ENCODE measurements at places on chromosomes 13 and 19.

DNA sequence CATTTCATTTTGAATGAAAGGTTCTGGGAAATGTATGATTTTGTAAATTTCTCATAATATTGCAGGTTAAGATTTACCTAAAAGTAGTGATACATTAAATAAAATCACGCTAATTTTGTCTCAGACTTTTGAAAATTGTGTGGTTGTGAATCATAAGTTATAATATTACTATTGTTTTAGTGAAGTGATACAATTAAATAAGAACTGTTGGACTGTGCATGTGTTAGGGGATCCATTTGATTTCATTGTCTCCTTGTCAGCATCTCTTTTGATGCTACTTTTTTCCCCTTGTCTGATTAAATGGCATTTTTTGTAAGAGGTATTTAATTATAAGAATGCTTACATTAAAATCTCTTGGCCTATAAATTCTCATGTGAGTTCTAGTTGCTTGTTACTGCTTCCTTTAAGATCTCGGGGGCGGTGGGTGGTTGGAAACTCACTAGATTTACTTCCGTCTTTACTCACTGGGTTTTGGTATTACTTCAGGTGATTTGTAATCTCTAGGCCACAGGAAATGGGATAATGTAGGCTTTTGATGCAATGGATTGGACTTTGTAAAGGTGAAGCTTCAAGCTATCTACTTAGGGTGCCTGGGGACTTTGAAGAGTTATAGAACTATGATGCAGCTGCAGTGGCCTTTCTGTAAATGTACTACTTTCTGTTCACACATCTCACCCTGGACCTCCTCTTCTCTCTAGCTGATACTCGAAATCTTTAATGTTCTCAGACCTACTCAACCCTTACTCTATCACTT, 66.5 kb downstream of the PAN3 start:
- no peak for DNase-seq

DNA sequence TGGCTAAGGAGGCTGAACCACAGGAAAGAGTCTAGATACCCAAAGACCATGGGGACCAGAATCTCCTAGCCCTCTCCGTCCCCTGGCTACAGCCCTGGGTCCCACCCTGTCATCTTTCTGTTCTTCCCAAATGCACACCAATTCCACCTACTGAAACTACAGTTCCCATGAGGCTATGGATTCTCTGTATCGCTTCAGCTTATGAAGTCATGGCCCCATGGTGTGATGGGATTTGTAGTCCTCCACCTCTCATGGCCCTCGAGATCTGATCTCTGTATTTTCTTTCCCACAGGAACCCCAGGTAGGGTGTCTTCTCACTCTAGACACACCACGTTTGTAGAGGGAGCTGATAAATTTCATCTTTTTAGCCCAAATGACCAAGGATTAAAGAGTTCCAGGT, 11.8 kb downstream of the PTPRH start:
- DNase-seq: no peak

- DNase-seq: no peak
Measured at GRCh38 chr19:33210266-33210940, 15.2 kb downstream of the SLC7A10 start.

GRCh38 chr13:99392470-99393135, 85.4 kb upstream of the GPR183 start:
- DNase-seq: no peak

- no peak for DNase-seq
Measured at GRCh38 chr19:19259741-19260140, 13.4 kb downstream of the TM6SF2 start.

DNA sequence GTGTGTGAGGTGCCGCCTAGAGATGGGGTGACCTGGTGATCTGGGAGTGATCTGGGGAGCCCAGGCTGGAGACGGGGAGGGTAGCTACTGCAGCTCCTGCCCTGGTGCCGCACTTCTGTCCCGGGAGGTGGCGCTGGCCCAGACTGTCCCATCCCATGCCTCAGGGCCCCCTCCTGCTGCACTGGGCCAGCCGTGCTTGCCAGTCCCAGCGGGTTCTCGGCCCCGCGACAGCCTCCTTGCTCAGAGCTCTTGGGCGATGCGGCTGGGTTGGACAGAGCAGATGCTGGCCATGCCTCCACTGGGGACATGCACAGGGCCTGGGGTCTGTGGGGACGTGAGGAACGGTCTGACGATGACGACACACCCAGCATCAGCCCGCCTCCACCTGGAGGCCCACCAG, 2.5 kb downstream of the RAX2 start:
- no peak for DNase-seq

DNA sequence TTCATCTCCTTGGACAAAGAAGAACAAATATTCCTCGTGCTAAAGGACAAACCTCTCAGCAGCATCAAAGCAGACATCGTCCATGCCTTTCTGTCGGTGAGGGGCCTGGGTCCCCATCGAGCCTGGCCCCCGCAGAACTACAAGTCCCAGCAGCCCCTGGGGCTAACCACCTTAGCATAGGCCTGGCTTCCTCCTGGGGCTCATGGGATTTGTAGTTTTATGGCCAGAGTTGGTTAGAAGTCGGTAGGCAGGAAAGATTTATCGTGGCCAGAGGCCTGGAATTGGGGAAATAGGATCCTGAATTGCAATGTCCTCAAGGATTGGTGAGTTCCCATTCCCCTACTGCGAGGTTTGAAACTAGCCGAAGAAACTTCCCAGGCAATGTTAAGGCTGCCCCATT, 19.6 kb downstream of the TMEM150B start:
- peak; percentile 67 for DNase-seq

DNA sequence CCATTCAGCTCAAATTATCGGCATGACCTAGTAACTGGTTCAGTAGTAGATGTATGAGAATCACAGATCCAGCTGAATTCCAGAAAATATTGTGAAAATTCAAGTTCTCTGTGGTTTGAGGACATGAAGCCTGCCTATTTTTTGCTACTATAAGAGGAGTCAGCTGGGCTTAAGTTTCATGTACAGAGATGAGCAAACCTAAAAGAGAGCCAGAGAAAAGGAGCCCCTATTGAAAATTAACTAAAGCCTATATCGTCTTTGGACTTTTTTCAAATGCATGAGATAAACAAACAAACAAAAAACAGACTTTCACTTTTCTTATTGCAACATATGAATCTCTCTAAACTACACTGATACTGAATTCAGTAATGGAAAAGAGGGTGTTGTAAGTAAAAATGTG, 106.8 kb upstream of the SPRY2 start:
- no peak for DNase-seq

DNA sequence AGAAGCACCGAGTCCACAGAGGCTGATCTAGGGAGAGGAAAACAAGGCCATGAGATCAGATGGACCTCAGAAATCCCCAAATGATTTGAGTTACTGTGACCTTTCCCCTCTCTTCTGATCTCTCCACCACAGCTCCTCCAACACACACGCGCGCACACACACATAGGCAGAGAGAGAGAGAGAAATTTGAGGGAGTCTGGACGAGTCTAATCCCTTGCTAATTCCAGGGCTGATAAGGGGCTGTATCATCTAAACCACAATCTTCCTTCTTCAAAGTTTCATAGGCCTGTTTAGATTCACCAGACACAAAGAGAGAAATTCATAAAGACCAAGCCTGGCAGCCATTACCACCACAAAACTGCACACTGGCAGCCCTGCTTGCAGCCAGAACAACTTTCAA, 8.6 kb downstream of the ZFP82 start:
- DNase-seq: no peak

DNA sequence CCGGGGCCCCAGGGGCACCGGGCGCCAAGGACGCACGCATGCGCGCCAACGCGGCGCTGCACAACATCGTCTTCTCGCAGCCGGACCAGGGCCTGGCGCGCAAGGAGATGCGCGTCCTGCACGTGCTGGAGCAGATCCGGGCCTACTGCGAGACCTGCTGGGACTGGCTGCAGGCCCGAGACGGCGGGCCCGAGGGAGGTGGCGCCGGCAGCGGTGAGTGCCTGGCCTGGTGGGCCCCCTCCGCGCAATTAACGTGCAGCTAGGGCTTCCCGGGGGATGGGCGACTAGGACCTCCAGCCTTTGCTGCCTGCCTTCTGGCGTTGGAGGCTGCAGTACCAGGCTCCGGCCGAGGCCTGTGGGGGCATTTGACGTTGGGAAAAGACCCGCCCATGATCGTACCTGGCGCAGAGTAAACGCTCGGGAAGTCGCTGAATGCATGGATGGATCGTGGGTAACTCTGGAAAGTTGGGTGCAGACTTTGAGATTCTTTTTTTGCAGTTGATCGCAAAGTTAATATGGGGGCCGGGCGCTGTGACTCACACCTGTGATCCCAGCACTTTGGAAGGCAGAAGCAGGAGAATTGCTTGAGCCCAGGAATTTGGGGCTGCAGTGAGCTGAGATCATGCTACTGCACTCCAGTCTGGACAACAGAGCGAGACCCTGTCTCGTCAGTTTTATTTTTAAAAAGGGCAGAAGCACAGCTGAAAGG, 7.3 kb downstream of the APC2 start:
- DNase-seq: no peak

GRCh38 chr19:15072930-15073647, 8.9 kb upstream of the OR1I1 start:
- DNase-seq: no peak

- no peak for DNase-seq
Measured at GRCh38 chr19:3857449-3858003, 11.3 kb downstream of the ZFR2 start.

DNA sequence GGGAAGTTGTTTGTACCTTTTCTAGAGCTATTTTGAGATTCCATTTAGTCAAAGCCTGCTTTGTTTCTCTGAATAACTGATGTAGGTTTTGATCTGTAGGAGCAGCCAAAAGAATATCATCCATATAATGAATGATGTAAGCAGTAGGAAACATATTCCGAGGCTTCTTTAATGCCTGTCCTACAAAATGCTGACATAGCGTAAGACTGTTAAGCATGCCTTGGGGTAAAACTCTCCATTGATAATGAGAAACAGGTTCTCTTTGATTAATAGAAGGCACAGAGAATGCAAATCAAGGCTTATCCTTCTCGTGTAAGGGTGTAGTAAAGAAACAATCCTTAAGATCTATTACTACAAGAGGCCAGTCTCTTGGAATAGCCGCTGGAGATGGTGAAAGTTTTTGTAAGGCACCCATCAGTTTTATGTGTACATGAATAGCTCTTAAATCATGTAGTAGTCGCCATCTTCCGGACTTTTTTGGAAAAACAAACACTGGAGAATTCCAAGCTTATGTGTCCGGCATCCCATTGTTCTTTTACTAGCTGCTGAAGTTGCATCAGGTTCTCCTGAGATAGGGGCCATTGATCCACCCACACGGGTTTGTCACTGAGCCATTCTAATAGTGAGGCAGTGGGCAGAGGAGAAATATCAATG, 13.5 kb downstream of the FPR3 start:
- DNase-seq: no peak

DNA sequence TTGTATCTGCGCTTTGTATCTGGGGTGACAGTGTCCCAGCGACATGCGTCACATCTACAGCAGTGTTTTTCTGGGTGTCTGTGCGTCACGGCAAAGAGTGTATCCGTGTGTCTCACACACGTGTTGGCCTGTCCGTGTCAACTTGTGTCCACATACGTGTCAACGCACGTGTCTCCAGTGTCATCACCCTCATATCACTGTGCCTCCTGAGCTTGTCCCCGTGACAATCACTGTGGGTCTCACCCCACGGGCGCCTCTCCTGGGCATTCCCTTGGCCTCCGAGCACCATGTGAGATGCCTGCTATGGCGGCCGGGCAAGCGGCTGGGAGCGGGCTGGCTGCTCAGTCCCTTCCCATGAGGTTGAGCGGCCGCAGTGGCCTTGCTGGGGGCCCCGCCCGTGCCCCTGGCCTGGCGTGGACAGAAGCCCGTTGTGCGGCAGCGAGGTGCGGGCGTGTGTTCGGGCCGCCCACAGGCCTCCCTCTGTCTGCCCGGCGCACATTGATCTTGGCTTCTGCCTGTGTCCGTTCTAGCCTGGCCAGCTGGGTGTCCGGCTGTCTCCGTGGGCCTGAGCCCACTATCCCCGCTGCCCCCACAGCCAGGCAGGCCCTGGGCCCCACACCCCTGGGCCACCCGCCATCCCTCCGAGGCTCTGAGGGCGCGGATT, 6.4 kb downstream of the NFIX start:
- no peak for DNase-seq

DNA sequence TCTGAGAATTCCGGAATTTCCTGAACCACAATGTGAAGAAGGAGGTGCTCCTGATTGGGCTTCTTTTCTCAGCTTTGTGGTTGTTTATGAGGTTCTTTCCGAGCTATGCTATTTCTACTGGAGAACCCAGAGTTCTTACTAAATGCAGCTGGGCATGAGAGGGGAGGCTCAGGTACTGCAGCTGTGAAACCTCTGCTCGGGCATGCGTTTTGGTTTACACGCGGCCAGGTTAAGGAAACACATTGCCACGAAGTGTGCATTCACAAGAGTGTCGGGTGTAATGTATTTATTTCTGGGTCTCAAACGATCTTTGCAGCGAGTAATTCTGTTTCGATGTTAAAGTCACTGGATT, 661 bp upstream of the MIR17HG start:
- DNase-seq: peak; percentile 51

DNA sequence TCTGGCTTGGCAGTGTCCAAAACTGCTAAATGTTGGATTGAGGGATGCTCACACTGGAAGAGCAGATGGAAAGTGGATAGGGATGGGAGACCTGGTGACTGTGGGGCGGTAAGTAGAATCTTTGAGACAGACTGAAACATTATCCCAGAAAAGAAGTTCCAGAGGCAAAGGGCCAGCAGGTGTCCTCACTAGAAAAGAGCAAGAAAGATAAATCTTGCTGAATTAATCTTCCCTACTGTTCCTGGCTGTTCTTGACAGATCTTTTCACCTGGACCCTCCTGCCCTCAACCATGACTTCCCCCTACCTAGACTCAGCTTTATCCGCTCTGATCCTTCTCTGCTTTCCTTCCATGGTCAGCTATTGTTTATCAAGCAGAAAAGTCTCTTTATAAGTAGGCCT, 35.0 kb upstream of the FRY start:
- DNase-seq: no peak

DNA sequence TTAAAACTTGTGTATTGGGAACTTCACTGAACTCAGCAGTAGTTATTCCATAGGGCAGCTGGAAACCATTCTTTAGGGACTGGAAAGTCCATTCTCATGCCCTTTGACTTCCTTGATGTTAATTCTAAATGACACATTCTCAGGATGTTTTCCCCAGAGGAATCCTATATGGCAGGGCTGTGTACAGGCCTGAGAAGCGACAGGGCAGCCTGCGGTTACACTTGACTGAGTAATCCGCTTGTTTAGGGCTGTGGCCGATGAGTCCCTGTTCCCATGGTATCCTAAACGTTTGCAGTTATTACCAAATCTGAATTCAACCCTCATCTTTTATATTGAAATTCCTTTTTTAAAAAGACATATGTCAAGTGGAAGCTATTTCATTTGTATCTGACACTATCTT, 83.5 kb downstream of the COL4A2 start:
- no peak for DNase-seq

DNA sequence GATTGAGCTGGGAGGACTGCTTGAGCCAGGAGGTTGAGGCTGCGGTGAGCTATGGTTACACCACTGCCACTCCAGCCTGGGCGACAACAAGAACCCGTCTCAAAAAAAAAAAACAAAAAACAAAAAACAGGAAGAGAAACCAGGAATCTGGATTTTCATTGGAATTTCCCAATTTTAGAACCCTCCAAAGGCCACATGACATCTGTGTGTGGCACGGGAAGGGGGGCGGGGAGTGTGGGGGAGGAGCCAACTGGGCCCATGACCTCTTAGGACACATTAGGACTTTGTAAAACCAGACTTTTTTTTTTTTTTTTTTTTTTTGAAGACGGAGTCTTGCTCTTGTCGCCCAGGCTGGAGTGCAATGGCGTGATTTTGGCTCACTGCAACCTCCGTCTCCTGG, 21.2 kb upstream of the MYDGF start:
- no peak for DNase-seq

Data from CD4-positive, alpha-beta T cell treated with Interleukin-10 for 1 hour (primary cell).